ENCODE measurements at places on chromosomes 1 and 21.

DNA sequence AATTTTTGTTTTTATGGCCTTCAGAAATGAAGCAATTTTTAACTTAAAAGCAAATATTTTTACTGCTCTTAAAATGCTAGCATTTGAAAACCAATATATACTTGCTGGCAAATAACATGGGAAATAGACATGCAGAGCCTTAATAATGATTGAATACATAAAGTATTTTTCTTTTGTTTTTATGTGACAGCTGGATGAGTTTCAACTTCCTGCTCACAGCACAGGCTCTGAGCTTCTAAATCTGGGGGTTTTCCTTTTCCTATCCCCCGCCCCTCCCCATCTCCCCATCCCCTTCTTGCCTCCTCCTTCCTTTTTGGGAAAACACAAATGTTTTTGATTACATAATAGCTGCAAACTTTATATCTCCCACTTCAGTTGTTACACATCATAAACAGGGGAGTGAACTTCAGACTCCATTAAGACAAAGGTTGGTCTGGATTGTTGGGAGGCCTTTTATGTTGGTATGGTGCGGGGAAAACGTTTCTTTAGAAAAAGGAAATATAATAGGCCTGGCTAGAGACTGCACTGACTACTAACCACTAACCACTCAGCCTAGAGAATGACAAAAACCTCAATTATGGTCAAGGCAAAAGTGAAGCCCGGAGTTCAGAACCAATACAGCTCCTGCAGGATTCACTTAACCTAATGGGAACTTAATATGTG is 116.1 kb upstream of the GORAB start:
- no peak for DNase-seq

DNA sequence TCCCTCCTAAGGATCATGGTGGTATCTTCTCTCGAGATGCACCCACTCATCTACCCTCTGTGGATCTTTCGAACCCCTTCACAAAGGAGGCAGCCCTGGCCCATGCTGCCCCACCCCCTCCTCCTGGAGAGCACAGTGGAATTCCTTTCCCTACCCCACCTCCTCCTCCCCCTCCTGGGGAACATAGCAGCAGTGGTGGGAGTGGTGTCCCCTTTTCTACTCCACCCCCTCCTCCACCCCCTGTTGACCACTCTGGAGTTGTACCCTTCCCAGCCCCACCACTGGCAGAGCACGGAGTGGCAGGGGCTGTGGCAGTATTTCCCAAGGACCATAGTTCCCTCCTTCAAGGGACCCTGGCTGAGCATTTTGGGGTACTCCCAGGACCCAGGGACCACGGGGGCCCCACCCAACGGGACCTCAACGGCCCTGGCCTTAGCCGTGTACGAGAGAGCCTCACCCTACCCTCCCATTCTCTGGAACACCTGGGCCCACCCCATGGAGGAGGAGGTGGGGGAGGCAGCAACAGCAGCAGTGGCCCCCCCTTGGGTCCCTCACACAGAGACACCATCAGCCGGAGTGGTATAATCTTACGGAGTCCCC is 14.5 kb upstream of the TARS2 start:
- DNase-seq, result no peak

- DNase-seq, result no peak
These were observed 412.6 kb downstream of the PRDM2 start for GRCh38 chr1:14112613-14113012.

DNA sequence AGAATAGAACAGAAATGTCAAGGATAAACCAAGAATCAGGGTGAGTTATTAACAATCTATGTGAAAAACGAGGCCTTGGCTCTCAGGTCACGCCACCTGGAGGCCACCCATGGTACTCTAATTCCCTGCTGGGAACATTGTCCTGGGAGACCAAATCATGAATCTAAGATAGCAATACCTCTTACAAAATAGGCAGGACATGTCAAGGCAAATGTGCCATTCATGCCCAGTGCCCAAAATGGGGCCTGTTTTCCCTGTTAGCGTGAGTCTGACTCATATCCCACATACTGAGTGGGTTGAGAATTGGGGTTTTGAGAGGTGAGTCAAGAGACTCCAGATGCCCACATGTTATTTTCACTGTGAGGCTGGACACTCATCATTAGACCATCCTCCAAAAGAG is 380.8 kb downstream of the HHIPL2 start:
- no peak for DNase-seq

- no peak for DNase-seq
These were observed 105.0 kb downstream of the PRRX1 start for GRCh38 chr1:170768929-170769328.

DNA sequence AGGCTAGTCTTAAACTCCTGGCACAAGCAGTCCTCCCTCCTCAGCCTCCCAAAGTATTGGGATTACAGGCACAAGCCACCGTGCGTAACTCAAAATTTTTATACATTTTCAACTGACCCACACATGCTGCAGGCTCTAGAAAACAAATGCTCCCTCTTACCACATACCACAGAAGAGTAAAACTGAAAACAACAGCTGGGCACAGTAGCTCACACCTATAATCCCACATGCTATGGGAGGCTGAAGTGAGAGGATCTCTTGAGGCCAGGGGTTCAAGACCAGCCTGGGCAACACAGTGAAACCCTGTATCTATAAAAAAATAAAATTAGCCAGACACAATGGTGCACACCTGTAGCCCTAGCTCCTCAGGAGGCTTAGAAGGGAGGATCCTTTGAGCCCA is 56.7 kb downstream of the AKT3 start:
- no peak for DNase-seq

DNA sequence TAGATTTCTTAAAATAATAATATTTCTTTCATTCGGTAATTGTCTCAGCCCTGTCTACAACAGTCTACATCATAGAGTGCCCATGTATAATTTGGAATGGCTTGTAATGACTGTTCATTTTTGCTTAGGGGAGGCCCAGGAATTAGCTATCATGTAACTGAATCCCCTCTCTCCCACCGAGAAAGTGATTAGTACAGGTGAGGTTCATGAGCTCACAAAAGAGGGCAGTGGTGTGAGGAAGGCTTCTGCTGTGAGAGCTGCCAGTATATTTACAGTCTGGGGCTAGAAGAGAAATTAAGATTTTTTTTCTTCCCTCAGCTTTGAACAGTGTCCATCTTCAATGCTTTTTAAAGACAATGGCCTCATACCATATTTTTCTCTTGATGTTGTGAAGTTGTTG is 340.7 kb downstream of the ADGRL2 start:
- no peak for DNase-seq
